Lung microvascular endothelial cell (primary cell): ENCODE measurements at places on chromosomes 2 and 18. TPM values are rescaled to one million over a fixed set of nuclear protein-coding genes. Genes with fewer than 3 reads are reported as not detected.

The ARHGEF33 gene
- under 0.01 TPM in 1 of 2 replicates, not detected in the other for total RNA-seq

The ABCG8 gene
- not detected in 2 replicates for total RNA-seq

GRCh38 chr2:128279009-128279408 lies 39.7 kb downstream of the HS6ST1 start:
- DNase-seq: no peak

GRCh38 chr2:70607121-70607561 lies 53.5 kb upstream of the TGFA start:
- no peak for DNase-seq

GRCh38 chr18:33184958-33185357 lies 255.6 kb downstream of the CCDC178 start:
- no peak for DNase-seq

The KCNJ3 gene
- total RNA-seq: not detected in 2 replicates

The ANAPC1 gene
- 39.4 and 39.9 TPM in 2 replicates for total RNA-seq

DNA sequence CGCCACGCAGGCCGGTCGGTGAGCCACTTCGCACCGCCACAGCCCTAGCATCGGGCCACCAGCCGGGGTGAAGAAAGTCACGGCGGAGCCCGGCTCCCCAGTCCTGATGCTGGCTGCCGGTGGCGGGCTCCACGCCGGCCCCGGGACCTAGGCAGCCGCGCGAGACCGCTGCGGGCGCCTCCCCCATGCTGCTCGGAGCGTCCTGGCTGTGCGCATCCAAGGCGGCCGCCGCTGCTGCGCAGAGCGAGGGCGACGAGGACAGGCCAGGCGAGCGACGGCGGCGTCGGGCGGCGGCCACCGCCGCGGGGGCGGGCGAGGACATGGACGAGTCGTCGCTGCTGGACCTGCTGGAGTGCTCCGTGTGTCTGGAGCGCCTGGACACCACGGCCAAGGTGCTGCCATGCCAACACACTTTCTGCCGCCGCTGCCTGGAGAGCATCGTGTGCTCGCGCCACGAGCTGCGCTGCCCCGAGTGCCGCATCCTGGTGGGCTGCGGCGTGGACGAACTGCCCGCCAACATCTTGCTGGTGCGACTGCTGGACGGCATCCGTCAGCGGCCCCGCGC lies 433 bp downstream of the SH3RF3 start:
- peak; percentile 59 for DNase-seq

- no peak for DNase-seq
Observed at GRCh38 chr2:62595474-62595873, 89.5 kb upstream of the TMEM17 start.

DNA sequence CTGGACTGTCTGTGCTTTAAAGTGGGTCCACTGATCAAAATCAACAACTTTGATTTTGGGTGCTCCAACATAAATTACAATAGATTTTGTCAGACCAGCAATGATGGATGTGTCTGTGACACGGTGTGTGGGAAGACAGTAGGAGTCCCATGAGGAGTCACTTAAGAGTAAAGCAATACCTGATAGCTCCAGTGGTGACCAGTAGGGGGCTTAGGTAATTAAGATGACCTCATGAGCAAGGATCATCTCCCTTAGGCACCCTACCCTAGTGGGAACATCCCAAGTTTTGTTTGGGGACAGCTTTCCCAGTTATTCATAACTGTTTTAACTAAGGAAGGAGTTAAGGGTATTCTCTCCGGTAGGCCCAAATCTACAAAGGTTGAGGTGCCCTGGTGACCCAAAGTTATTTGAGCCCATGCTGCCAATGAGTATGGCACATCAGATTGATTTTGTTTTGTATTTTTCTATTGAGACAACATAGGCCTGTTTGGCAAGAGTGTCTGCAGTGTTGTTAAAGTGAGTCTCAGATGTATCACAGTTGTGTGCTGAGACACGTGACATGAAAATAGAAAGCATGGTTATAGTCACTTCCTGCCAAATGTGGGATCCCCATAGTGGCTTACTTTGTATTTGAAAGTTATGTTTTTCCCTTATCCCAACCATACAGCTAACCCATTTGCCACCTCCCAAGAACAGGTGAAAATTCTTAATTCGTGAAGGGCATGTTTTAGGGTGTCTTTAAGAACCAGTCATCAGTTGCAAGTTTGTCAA lies 1337.6 kb upstream of the SLC39A10 start:
- DNase-seq: no peak

DNA sequence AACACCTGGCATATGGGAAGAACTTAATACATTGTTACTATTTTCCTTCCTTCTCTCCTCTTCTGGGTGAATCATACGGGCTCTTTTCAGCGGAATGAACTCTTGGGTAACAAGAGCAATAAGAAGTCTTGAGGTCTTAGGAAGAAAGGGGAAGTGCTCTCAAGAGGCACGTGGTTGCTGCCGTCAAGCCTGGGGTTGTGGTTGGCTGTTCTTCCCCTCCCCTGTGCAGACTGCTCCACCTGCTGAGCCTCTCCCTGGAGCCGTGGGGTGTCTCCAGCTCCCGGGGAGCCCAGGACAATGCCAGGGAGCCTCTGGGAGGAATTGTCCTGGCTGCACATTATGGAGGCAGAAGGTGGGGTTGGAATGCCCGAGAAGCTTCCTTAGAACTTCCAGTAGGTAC lies 19.4 kb downstream of the TOGARAM2 start:
- DNase-seq: no peak

- DNase-seq: no peak
Observed at GRCh38 chr18:50662775-50663383, 103.0 kb downstream of the MAPK4 start.

DNA sequence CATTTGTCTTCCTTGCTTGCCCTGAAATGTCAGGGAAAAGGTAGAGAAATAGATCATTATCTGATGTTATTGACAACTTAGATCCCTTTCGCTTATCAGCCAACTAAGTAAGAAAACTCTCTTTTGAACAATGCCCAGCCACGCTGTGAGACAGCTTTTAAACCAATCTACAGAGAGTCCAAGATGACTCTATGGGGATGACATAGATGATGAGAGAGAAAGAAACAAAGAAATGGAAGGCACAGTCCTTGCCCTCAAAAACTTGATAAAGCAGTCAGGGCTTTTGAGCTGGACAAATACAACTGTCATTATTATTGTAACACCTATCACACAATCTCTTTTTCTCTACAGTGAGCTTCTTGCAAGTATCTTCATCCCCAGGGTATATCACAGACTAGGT lies 222.6 kb downstream of the SETBP1 start:
- no peak for DNase-seq

The NPHP1 gene
- 0.40 and 1.5 TPM in 2 replicates for total RNA-seq

- DNase-seq: no peak
Observed at GRCh38 chr2:32963941-32964340, 17.2 kb downstream of the LTBP1 start.

DNA sequence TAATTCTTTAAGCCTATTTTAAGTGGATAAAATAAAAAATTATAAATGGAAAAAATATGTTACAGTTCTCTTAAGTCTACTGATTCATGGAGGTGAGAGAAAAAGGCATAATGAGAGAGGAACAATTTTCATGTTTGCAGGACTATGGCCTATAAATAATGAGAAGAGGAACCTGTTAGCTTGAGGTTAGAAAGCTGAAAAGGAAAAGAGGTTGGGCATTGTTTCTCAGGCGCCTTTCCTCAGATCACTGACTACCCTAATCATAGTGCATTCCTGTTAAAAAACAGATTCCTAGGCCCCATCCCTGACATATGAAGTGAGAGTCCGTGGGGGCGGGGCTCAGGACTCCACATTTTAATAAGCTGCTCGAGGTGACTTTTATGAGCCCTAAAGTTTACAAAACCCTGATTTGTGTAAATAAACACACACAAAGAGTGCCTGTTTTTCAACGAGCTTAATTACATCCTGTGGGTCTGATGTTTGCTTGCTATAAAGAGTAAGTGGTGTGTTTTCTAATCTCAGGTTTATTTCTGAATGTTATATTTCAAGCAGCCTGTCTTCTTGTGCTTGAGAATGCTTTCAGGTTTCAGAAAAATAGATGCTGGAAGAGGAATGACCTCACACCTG lies 335.5 kb downstream of the CLIP4 start:
- DNase-seq: no peak

The SPEG gene
- total RNA-seq: under 0.01 TPM in 2 replicates

- no peak for DNase-seq
Observed at GRCh38 chr2:80338794-80339193, 34.2 kb upstream of the LRRTM1 start.

- no peak for DNase-seq
Observed at GRCh38 chr2:233501198-233502076, 65.1 kb downstream of the USP40 start.

DNA sequence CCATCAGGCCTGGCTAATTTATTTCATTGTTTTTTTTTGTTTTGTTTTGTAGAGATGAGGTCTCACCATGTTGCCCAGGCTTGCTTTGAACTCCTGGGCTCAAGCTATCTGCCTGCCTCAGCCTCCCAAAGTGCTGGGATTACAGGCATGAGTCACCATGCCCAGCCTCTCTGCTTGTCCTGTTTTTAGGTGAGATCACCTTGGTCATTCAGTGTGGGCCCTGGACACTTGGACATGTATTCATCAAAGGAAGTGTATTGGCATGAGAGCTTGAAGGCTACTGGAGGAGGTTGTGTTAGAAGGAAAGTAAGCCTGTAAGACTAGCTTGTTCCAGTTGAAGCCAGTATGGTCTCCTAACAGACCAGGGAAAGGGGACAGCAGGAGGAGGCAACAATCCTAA lies 229.2 kb upstream of the RGPD4 start:
- no peak for DNase-seq

The SRD5A2 gene
- total RNA-seq: not detected in 2 replicates

The PPIL3 gene
- total RNA-seq: 19.2 and 21.0 TPM in 2 replicates

The ARL4C gene
- total RNA-seq: 2.2 and 3.8 TPM in 2 replicates

The NT5DC4 gene
- total RNA-seq: not detected in 2 replicates

The DCDC2C gene
- total RNA-seq: not detected in 2 replicates

The FAM110C gene
- under 0.01 and 0.44 TPM in 2 replicates for total RNA-seq

GRCh38 chr2:203719456-203720410 lies 13.3 kb downstream of the CD28 start:
- no peak for DNase-seq

- DNase-seq: no peak
Observed at GRCh38 chr2:49021271-49021670, 133.0 kb downstream of the FSHR start.

DNA sequence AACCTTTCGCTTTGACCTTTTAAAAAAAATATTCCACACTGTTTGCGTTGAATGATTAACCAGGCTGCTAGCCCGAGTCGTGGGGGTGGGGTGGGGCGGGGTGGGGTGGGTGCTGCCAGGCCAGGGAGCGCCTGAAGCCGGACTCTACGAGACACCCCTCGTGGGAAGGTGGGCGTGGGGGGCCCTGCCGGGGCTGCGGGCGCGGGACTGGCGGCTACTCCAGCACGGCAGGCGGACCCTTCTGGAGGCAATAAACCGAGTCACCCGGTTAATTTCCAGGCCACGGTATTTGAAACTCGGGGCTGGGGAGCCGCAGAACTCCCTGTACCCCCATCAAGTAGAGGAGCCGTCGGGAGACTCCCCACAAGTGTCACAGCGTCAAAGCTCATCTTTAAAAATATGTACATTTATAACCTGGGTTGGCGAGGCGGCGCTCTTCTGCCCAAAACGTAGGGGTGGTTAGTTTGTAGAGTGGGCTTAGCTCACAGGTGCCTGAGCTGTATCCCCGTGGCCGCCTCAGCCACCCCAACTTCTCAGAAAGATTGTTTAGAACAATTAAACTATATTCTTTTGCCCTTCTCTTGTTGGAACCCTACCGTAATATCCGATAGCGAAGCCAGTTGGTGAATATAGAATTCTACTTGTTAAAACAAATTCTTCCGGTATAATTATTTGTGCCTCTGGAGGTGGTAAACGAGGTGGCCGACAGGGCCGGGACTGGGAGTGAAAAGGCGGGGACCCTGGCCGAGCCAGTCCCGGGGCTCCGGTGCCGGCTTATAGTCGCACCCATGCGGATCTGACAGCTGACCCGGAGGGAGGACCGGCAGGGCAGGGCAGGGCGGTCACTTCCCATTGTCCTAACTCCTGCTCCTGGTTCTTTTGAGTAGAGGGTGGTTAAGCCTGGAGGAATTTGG lies 1.4 kb downstream of the B3GNT2 start:
- DNase-seq: peak; percentile 19

- peak; percentile 95 for DNase-seq
Observed at GRCh38 chr2:23757686-23758433, 169.1 kb downstream of the ATAD2B start.

The ANKRD30BL gene
- not detected in 2 replicates for total RNA-seq

The RAMP1 gene
- total RNA-seq: 0.44 TPM in 1 of 2 replicates, not detected in the other

DNA sequence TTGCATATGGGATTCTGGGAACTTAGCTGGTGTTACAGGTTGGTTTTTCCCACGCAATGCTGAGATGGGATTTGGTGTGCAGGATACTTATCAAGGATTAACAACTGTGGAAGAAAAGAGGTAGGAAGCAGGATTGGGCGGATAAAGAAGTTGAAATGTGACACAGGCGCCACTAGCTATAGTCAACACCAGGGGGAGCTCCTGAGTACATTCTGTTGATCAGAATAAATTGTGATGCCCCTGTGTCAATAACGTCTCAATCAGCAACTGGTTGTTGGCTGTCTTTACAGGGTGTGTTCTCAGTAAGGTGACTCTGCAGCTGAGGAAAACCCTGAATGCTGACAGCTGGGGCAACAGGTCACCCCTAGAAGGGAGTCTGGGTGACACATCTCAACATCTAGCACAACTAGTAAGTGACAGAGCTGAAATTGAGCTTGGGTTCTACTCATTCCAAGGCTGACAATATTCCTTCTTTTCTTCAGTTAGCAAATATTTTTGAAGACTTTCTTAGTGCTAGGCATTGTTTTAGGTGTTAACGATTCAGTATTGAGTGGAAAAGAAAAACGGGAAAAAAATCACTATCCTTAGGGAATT lies 143.0 kb downstream of the ARL6IP6 start:
- peak; percentile 14 for DNase-seq

DNA sequence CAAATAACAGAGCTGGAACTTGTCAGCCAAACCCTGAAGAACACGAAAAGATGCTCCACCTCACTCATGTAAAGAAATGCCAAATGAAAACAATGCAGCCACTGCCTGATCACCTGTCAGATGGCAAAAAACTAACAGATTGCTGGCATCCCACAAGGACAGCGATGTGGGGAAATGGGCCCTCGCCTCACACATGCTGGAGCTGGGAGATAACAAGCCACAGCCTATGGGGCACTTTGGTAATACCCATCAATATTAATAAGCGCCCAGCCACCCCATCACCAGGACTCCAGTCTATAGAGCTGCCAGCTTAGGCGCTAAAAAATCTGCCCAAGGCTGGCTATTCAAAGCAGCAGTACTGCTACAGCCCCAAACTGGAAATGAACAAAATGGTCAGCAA lies 27.0 kb downstream of the TFCP2L1 start:
- DNase-seq: no peak

- no peak for DNase-seq
Observed at GRCh38 chr2:236510034-236510433, 59.6 kb upstream of the ACKR3 start.

The FKBP7 gene
- 16.1 and 19.0 TPM in 2 replicates for total RNA-seq

The LAMA1 gene
- 0.20 and 0.22 TPM in 2 replicates for total RNA-seq

DNA sequence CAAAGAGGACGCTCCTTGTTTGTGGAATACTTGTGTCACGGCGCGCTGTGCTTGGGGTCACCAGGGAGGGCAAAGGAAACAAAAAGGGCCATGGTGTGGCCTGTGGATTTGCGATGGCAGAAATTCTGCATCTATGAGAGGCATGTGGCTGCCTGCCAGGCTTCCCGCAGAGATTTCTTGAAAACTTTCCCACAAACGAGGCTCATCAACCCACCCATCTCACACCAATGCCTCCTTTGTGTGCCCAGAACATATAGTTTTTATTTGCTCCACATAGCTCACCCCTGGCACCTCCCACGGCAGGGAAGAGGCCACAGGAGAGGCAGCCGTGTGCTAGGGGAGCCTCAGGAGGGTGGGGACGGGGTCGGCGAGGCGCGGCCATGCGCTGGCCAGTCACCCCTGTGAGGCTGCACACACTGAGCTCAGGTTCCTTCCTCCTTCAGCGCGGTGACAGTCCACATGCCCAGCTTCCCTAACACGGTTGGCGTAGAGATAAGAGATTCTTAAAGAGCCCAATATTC lies 100.3 kb downstream of the MBP start:
- DNase-seq: no peak
